Heart right ventricle (tissue), 16 donors: ENCODE measurements at places on chromosomes 7 and 10.
A peak's percentile ranks its signal among the peaks of the same experiment; 100 is the strongest.

- no peaks in the 10 kb centered on the region for H3K27me3 ChIP-seq
- no peak for DNase-seq
- H3K4me3 ChIP-seq, result no peak overlapping the region
- H3K4me1 ChIP-seq, result peaks cover 22% of the 10 kb centered on the region
Observed at GRCh38 chr7:70569335-70569819, 562.6 kb upstream of the GALNT17 start.

GRCh38 chr10:4067931-4068561 lies 283.0 kb upstream of the KLF6 start:
- no peaks in the 10 kb centered on the region for H3K27me3 ChIP-seq
- H3K4me1 ChIP-seq, result peaks cover 33% of the 10 kb centered on the region
- no peak overlapping the region for H3K4me3 ChIP-seq
- H3K36me3 ChIP-seq, result no peaks in the 10 kb centered on the region
- DNase-seq, result no peak

- H3K36me3 ChIP-seq, result no peaks in the 10 kb centered on the region
- H3K4me3 ChIP-seq, result no peak overlapping the region
- no peaks in the 10 kb centered on the region for H3K27me3 ChIP-seq
- no peak overlapping the region for H3K27ac ChIP-seq
- DNase-seq, result no peak
Observed at GRCh38 chr7:84138411-84138810, 56.2 kb downstream of the SEMA3A start.

DNA sequence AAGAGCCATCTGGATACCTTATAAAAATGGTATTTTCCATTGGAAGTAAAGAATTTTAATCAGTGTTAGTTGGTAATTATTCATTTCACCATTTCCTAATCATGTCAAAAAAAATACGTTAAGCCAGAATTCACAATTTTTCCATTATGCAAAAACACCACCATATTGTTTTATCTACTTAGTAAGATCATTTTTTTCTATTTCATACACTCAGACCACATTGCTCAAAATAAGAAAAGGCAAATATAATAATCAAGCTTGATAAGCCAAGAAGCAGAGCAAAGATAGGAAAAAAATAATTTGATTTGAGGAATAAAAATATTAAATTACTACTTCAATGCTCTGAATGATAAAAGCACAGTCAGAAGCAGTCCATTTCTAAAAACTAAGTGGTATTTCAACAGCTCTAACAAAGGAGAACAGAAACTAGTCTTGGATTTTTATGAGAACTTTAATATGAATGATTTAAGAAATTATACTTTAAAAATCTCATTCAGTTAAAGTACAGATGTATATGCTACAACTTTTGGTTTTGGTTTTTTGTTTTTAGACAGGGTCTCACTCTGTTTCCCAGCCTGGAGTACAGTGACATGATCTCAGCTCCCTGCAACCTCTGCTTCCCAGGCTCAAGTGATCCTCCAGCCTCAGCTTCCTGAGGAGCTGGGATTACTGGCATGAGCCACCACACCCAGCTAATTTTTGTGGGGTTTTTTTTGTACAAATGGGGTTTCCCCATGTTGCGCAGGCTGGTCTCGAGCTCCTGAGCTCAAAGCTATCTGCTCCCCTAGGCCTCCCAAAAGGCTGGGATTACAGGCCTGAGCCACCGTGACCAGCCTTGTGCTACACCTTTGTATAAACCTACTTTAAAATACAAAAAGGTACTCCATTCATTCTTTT lies 46.6 kb downstream of the LRRN3 start:
- peak overlapping the region; percentile 36 for H3K27ac ChIP-seq
- no peaks in the 10 kb centered on the region for H3K36me3 ChIP-seq
- no peak overlapping the region for H3K4me3 ChIP-seq
- DNase-seq, result no peak

- no peak overlapping the region for H3K27ac ChIP-seq
- no peak for DNase-seq
- peaks cover 100% of the 10 kb centered on the region for H3K27me3 ChIP-seq
- no peaks in the 10 kb centered on the region for H3K4me1 ChIP-seq
- no peak overlapping the region for H3K4me3 ChIP-seq
Observed at GRCh38 chr10:100723180-100723579, 22.2 kb upstream of the PAX2 start.

GRCh38 chr7:25347360-25348066 lies 119.2 kb upstream of the NPVF start:
- no peak overlapping the region for H3K4me3 ChIP-seq
- no peaks in the 10 kb centered on the region for H3K4me1 ChIP-seq
- DNase-seq, result no peak
- no peaks in the 10 kb centered on the region for H3K36me3 ChIP-seq
